Central memory CD8-positive, alpha-beta T cell (primary cell): ENCODE measurements at places on chromosomes 6 and 20.
A peak's percentile ranks its signal among the peaks of the same experiment; 100 is the strongest.

DNA sequence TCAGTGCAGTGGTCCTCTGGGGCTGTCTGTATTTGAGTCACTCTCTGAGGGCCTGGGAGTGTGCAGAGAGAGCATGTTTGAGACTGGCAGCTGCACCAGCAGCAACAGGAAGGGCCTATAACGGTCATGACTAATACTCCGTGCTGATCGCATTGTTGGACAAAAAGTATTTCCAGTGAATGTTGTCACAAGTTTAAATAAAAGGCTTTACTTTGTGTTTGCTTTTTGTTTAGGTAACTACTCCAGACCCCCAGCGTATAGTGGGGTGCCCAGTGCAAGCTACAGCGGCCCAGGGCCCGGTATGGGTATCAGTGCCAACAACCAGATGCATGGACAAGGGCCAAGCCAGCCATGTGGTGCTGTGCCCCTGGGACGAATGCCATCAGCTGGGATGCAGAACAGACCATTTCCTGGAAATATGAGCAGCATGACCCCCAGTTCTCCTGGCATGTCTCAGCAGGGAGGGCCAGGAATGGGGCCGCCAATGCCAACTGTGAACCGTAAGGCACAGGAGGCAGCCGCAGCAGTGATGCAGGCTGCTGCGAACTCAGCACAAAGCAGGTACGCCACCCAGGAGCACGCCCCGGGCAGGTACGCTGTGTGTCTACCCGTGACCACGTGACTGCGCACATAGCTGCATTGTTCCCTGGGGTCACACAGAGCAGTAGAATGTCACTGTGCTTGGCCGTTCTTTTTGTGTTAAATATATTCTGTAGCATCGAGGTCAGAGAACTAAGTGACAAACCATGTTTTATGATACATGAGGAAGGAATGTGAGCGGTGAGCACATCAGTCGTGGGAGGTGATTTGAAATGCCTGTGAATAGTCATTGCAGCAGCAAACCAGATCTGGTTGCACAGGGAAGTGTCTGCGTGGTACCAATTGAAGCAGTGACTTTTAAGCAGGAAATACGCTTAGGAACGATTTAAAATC is 174.7 kb downstream of the TMEM242 start:
- H3K27me3 ChIP-seq: no peaks in the 10 kb centered on the region
- H3K36me3 ChIP-seq: peaks cover 23% of the 10 kb centered on the region
- H3K4me1 ChIP-seq: peaks cover 37% of the 10 kb centered on the region
- H3K27ac ChIP-seq: peak overlapping the region; percentile 83
- no peak for DNase-seq

- no peaks in the 10 kb centered on the region for H3K36me3 ChIP-seq
- no peaks in the 10 kb centered on the region for H3K27me3 ChIP-seq
- H3K27ac ChIP-seq: no peak overlapping the region
- H3K4me3 ChIP-seq: no peak overlapping the region
- no peaks in the 10 kb centered on the region for H3K4me1 ChIP-seq
Observed at GRCh38 chr20:12965212-12965869, 43.4 kb upstream of the SPTLC3 start.

GRCh38 chr6:14313248-14313647 is 195.7 kb downstream of the CD83 start:
- no peak for DNase-seq
- H3K4me1 ChIP-seq: no peaks in the 10 kb centered on the region
- no peak overlapping the region for H3K4me3 ChIP-seq
- no peaks in the 10 kb centered on the region for H3K36me3 ChIP-seq
- no peaks in the 10 kb centered on the region for H3K27me3 ChIP-seq
- no peak overlapping the region for H3K27ac ChIP-seq

GRCh38 chr6:98514073-98514720 is 320.2 kb upstream of the POU3F2 start:
- no peaks in the 10 kb centered on the region for H3K27me3 ChIP-seq
- no peak overlapping the region for H3K4me3 ChIP-seq
- no peak overlapping the region for H3K27ac ChIP-seq

DNA sequence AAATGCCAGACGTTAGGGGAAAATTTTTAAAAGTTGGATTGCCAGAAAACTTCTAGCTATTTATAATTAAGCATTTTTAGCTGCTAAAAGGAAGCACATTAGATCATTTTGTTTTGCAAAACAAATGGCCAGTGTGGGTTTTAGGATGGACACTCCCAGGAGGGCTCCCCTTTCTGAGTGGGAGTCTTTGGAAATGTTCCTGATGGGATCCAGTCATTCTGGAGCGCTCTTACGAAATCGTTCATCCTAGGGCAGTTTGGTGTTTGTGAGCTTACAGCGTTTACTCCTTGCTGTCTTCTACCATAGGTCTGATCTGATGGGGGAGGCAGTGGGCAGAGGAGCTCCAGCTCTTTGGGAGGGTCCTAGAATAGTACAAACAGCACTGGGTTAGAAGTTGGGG is 14.7 kb downstream of the GNAS start:
- peaks cover 21% of the 10 kb centered on the region for H3K27me3 ChIP-seq
- no peak overlapping the region for H3K27ac ChIP-seq
- no peak for DNase-seq
- peaks cover 5% of the 10 kb centered on the region for H3K4me1 ChIP-seq
- H3K4me3 ChIP-seq: no peak overlapping the region

- H3K4me3 ChIP-seq: no peak overlapping the region
- H3K27ac ChIP-seq: peak overlapping the region; percentile 24
- peaks cover 11% of the 10 kb centered on the region for H3K4me1 ChIP-seq
- H3K36me3 ChIP-seq: no peaks in the 10 kb centered on the region
- no peaks in the 10 kb centered on the region for H3K27me3 ChIP-seq
Observed at GRCh38 chr6:34207695-34208443, 28.8 kb upstream of the HMGA1 start.

GRCh38 chr6:100217225-100218012 is 223.4 kb upstream of the MCHR2 start:
- no peak overlapping the region for H3K4me3 ChIP-seq
- no peak for DNase-seq
- no peaks in the 10 kb centered on the region for H3K36me3 ChIP-seq
- H3K4me1 ChIP-seq: no peaks in the 10 kb centered on the region
- peaks cover 6% of the 10 kb centered on the region for H3K27me3 ChIP-seq

DNA sequence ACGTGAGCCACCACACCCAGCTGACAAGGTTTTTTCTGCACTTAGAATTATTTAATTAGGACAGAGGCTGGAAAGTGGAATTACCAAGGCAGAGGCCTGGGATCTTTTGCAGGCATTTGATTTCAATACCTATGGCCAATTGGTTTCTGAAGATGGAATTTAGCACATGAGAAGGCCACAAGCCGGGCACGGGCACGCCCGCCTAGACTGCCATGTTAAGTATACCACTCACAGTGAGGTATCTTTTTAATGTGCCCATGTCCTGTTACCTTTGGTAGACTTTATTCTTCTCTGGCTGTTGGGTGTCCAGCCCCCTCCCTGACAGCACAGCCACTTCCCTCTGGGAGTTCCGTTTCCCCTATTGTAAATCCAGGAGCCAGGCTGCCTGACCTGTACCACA is 18.0 kb upstream of the TAF8 start:
- H3K4me1 ChIP-seq: peaks cover 64% of the 10 kb centered on the region
- H3K27ac ChIP-seq: peak overlapping the region; percentile 75
- H3K36me3 ChIP-seq: peaks cover 41% of the 10 kb centered on the region
- H3K27me3 ChIP-seq: no peaks in the 10 kb centered on the region
- H3K4me3 ChIP-seq: peak overlapping the region; percentile 48

- no peaks in the 10 kb centered on the region for H3K36me3 ChIP-seq
- H3K27ac ChIP-seq: no peak overlapping the region
- no peak overlapping the region for H3K4me3 ChIP-seq
- DNase-seq: no peak
Observed at GRCh38 chr6:83741089-83741488, 32.2 kb upstream of the SNAP91 start.

- DNase-seq: no peak
- H3K36me3 ChIP-seq: no peaks in the 10 kb centered on the region
- H3K4me3 ChIP-seq: no peak overlapping the region
- H3K27me3 ChIP-seq: no peaks in the 10 kb centered on the region
- no peak overlapping the region for H3K27ac ChIP-seq
Observed at GRCh38 chr20:17834804-17835203, 133.8 kb downstream of the SNX5 start.

DNA sequence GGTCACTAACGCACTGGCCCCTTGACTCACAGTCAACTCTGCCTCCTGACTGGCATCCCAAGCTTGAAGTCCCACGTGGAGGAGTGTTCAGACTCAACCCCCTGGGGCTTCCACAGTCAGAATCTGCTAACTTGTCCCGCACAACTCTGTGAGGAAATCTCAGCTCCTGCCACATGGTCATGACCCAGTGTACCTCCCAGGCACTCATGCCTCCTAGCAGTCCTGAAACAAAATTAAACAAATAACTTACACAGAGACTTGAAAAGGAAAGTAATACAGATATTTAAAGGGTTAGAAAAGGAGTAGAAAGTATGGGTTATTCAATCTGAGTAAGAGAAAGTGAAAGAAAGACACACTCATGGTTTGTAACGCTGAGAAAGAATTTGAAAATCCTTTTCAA is 134.9 kb downstream of the GMDS start:
- peaks cover 23% of the 10 kb centered on the region for H3K4me1 ChIP-seq
- peak overlapping the region; percentile 69 for H3K4me3 ChIP-seq
- peaks cover 4% of the 10 kb centered on the region for H3K36me3 ChIP-seq
- H3K27ac ChIP-seq: peak overlapping the region; percentile 83
- no peaks in the 10 kb centered on the region for H3K27me3 ChIP-seq

DNA sequence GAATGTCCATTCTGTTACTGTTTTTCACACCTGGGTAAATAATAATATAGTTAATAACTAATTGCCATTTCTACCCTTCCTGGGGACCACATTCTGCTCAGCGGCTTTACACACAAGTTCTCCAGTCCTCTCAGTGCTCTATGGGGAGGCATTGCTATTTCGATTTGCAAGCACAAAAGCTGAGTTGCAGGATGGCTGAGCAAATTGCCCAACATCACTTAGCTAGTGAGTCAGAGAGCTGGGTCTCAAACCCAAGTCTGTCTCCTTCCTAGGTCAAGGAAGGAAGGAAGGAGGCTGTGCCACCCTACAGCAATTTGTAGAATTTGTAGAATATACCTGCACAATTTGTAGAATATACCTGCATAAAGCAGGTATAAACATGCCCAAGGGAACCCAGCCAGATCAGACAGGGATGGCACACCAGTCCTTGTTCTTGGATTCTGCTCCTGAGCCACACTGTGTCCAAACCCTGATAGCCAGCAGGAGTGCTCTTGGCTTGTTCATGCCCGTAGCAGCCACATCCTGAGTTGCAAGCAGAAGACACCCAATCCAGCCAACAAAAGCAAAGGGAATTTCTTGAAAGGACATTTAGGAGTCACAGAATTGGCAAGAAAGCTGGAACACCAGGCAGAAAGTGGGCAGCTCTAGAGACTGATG is 56.9 kb downstream of the LY86 start:
- H3K4me3 ChIP-seq: no peak overlapping the region
- no peak overlapping the region for H3K27ac ChIP-seq
- no peaks in the 10 kb centered on the region for H3K4me1 ChIP-seq
- no peaks in the 10 kb centered on the region for H3K27me3 ChIP-seq

DNA sequence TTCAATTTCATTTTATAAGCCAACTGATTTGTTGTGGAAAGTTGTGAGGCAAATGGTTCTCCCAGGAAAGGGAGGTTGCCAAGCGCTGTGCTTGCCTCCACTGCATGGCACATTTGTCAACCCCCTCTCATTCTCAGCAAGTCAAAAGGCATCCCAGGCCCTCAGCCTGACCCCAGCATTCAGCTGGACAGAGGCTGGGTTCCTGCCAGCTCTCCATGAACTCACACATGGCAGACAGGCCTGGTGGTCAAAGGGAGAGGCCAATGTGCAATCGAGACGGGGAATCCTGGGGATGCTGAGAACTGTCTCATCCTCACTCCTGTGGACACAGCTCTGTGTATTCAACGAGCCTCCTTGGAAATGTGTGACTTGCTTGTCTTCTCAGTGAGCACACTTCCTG is 106.0 kb upstream of the CDH4 start:
- H3K4me3 ChIP-seq: no peak overlapping the region
- H3K27me3 ChIP-seq: peaks cover 19% of the 10 kb centered on the region
- DNase-seq: no peak
- no peaks in the 10 kb centered on the region for H3K4me1 ChIP-seq
- no peak overlapping the region for H3K27ac ChIP-seq

DNA sequence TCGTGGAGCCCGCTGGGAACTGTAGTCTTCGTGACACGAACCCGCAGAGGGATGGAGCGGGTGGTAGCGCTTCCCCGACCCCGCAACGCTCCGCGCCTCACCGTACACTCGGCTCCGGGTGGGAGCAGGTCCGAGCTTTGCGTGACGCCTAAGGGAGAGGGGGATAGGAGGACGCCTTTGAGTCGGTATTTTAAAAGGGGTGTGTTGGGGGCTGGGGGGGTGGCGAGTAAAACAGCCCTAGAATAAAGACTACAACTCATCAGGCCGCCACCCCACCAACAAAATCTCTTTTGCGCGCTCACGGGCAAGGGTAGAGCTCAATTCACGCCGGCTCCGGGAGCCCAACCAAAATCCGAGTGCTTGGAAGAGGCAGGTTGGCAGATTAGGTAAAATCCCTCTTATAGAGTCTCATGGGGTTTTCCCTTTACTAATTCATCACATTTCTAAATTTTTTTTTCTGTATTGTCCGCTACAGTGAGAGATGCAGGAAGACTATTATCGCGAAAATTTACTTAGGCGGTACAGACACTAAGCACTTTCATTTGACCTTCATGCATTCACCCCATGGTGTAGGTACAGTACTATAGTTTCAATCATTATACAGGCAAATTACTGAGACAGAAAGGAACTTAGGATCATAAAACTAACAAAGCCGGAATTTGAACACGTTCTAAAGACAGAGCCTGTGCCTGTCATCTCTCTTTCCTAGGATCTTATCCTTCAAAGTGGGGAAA is 706 bp upstream of the SNX14 start:
- H3K27ac ChIP-seq: peak overlapping the region; percentile 94
- peak overlapping the region; percentile 98 for H3K4me3 ChIP-seq
- no peaks in the 10 kb centered on the region for H3K27me3 ChIP-seq

DNA sequence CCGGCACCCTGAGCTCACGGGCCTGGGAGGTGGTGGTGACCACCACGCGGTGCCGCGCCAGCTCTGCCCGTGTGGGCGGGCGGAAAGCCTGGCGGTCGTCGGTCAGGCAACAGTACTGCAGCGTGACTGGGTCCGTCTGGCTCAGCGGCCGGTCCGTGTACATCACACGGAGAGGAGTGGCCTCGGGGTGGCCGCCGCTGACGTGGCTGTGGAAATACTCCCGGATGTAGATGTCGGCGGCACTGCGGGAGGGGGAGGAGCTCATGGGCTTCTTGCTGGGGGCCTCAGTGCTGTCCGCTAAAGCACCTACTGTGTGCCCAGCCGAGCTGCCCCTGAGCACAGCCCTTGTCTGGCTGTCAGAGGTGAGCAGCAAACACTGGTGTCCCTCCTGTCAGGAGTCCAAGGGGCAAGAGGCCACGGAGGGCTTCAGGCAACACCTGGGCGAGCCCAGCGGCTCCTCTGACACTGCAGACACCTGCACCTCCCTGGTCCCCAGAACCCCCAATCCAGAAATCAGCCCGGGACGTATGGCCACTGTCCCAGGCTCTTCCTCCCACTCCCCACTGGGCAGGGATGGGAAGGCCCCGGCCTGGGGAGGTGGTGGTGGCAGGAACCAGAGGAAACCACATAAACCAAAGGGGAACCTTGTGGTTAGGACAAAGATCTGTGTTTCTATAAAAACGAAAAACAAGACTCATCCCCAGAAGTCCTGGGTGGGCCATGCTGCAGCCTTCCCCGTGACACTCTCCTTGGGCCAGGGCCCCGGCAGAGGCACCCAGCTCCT is 6.5 kb downstream of the HELZ2 start:
- H3K27ac ChIP-seq: peak overlapping the region; percentile 69
- H3K27me3 ChIP-seq: no peaks in the 10 kb centered on the region
- H3K36me3 ChIP-seq: peaks cover 14% of the 10 kb centered on the region
- peaks cover 24% of the 10 kb centered on the region for H3K4me1 ChIP-seq
- DNase-seq: peak; percentile 46

- H3K27ac ChIP-seq: no peak overlapping the region
- DNase-seq: no peak
- H3K4me3 ChIP-seq: no peak overlapping the region
- peaks cover 20% of the 10 kb centered on the region for H3K27me3 ChIP-seq
- peaks cover 3% of the 10 kb centered on the region for H3K36me3 ChIP-seq
Observed at GRCh38 chr20:64217539-64218221, 37.9 kb upstream of the PCMTD2 start.
